ENCODE measurements at places on chromosomes 5 and 9.

- DNase-seq, result peak; percentile 84
Observed at GRCh38 chr5:141507387-141508091, 18.7 kb downstream of the PCDHGC5 start.

DNA sequence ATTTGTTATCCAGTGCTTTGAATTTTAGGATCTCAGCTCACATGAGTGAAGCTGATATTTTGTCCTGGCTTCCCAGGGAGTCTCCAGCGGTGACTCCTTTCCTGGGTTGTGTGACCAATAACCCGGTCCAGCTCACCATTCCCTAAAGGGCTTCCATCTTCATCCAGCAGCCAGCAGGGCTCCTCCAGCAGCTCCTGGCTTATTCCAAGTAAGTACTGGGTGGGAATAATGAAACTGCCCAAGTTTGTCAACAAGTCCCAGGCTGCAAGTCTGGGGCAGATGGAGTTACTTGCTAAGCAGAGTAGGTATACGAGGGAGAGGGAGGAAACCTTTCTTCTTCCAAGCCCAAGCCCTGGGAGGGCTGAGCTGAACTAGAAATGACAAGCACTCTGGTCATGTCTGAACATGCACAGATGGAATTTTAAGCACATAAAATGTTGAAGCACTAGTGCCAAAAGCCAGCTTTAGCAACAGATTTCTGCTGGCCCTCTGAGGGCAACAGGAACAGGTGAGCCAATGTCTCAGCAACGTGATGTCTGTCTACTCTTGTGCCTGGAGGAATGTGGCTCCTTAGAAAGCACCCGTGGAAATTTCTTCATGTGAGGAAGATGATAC is 153.7 kb upstream of the DAPK1 start:
- no peak for DNase-seq

GRCh38 chr9:92328225-92328624 is 2.5 kb downstream of the CENPP start:
- peak; percentile 56 for DNase-seq

DNA sequence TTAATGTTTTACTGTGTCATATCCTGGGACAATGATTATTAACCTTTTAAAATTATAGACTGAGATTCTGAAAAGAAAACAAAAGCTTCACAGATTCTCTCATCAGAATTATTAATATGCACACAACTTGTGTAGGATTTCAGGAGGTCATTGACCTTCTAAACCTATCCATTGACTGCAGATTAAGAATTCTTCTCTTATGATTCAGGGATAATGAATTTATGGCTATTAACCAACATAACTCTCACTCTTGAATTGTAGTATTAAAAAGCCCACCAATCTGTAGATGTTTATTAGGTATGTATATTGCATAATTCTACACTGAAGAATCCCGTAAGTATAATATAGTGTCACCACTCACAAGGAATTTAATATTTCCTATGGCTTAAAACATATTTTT is 179.8 kb downstream of the PBX3 start:
- DNase-seq, result no peak

DNA sequence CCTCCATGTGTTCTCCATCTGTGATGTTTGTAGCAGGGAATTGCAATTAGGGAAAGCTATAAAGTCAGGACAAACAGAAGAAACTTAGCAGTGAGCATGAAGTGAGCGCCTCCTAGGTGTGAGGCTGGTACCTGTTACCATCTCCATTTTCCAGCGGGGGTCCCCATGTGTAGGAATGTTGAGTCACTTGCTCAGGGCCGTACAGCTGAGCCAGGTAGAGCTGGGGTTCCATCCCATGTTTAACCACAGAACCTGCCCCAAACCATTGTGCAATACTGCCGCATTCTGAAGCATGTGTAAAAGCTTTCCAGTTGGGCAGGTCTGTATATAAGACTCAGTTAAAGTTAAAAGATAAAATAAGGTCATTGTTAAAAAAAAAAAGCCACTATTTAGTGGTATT is 62.7 kb downstream of the NDFIP1 start:
- no peak for DNase-seq

- peak; percentile 69 for DNase-seq
Observed at GRCh38 chr9:69671879-69672595, at the start of gene APBA1. Gene APBA1, minus strand, starts transcription at chr9:69672371.

Data from fibroblast of skin of back (primary cell).